ENCODE measurements at places on chromosomes 4 and X. TPM values are rescaled to one million over a fixed set of nuclear protein-coding genes. Genes with fewer than 3 reads are reported as not detected.

The CTAG2 gene
- not detected for total RNA-seq

The SORCS2 gene
- 0.05 TPM for total RNA-seq

The PCYT1B gene
- total RNA-seq = not detected

The TRPC3 gene
- 3.3 TPM for total RNA-seq

The OPN1LW gene
- total RNA-seq = not detected

The TMEM144 gene
- 0.06 TPM for total RNA-seq

The PDE6B gene
- not detected for total RNA-seq

The VBP1 gene
- total RNA-seq = 172 TPM

The SUPT20HL1 gene
- not detected for total RNA-seq

The MMGT1 gene
- total RNA-seq = 32.4 TPM

The ATP1B4 gene
- not detected for total RNA-seq

The MFAP3L gene
- not detected for total RNA-seq

The XK gene
- 2.8 TPM for total RNA-seq

The RAB33A gene
- total RNA-seq = 0.75 TPM

The MXRA5 gene
- 0.22 TPM for total RNA-seq

The MAPK10 gene
- total RNA-seq = 18.6 TPM

The NPY2R gene
- not detected for total RNA-seq

The GASK1B gene
- 1.3 TPM for total RNA-seq

The HGFAC gene
- not detected for total RNA-seq

The NAP1L5 gene
- total RNA-seq = 1.5 TPM

The CNGA1 gene
- total RNA-seq = 0.91 TPM

The DOK7 gene
- total RNA-seq = 0.05 TPM

The MTMR8 gene
- total RNA-seq = not detected

The GYPB gene
- total RNA-seq = not detected

The ARHGAP4 gene
- 0.63 TPM for total RNA-seq

The LAGE3 gene
- total RNA-seq = 47.7 TPM

The SLITRK4 gene
- total RNA-seq = not detected

The YY2 gene
- 1.7 TPM for total RNA-seq

The MAGEA6 gene
- total RNA-seq = 0.08 TPM

The DCAF16 gene
- total RNA-seq = 26.3 TPM

The KLHL5 gene
- total RNA-seq = 79.3 TPM

The GJB1 gene
- total RNA-seq = not detected

The HTN3 gene
- total RNA-seq = not detected

The PALLD gene
- total RNA-seq = 99.8 TPM

The RBM46 gene
- total RNA-seq = not detected

The NUP62CL gene
- total RNA-seq = not detected

The BANK1 gene
- total RNA-seq = not detected

The GPR101 gene
- total RNA-seq = not detected

The TRIM61 gene
- not detected for total RNA-seq

All from SJSA1 (cell line).